EH (cell line): ENCODE measurements at places on chromosomes 3 and 15.

GRCh38 chr15:48596841-48597240 is 48.7 kb downstream of the FBN1 start:
- no peak for DNase-seq

- no peak for DNase-seq
These were observed 45.3 kb downstream of the CAPN3 start for GRCh38 chr15:42404461-42405235.

GRCh38 chr3:197428952-197429351 is 126.8 kb downstream of the BDH1 start:
- DNase-seq, result no peak

DNA sequence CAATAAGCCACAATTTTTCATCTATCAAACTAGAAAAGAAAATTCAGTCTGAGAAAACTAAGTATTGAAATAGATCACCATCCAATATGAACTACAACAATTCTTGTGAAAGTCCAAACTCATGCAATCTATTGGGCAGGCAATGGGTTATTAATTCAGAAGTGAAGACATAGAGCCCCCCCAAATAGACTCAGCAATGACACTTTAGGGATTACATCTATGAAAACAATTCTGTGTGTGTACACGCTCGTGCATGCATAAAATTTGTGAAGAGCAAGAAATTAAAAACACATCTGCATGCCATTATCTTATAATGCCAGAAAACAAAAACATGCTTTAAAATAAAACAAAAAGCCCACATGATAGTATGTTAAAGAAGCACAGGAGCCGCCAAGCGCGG is 151.3 kb downstream of the NR1I2 start:
- no peak for DNase-seq

DNA sequence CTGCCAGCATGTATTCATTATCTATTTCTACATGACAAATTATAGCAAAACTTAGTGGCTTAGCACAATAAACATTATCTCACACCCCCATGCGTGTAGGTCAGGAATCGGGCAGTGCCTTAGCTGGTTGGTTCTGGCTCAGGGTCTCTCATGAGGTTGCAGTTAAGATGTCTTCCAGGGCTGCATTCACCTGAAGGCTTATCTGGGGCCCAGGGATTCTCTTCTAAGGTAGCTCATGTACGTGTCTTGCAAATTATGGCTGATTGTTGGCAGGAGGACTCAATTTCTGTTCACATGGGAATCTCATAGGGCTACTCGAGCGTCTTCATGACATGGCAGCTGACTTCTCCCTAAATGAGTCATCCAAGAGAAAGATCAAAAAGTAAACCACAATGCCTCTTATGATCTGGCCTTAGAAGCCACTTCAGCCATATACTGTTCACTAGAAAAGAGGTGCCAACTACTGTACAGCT is 42.9 kb upstream of the TSC22D2 start:
- DNase-seq, result peak; percentile 78
